ENCODE measurements at places on chromosomes 5 and 9.

GRCh38 chr5:146390469-146390868 is 51.8 kb downstream of the POU4F3 start:
- no peak for DNase-seq

DNA sequence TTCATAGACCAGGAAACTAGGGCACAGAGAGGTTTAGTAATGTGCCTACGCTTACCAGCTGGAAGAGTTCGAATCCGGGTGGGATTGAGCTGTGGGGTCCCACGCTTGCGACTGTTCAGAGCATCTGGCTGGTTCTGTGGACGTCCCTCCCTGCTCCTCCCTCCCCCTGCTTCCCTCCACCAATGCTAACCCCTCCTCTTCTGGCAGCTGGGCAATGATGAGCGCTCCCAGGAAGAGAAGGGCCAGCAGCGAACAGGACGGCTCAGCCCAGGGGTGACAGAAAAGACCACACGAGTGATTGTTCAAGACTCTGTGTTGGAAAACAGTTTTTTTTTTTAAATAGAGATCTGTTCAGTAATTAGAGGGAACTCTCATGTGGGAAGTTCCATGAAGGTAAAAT is 6.9 kb downstream of the FAM163B start:
- no peak for DNase-seq

GRCh38 chr5:75617736-75618352 is 6.6 kb downstream of the ANKDD1B start:
- no peak for DNase-seq

GRCh38 chr5:84603568-84604185 is 219.0 kb upstream of the EDIL3 start:
- no peak for DNase-seq

- no peak for DNase-seq
Observed at GRCh38 chr5:174612686-174613085, 111.7 kb upstream of the MSX2 start.

GRCh38 chr5:176897263-176897662 is 1.9 kb downstream of the HK3 start:
- DNase-seq: no peak

DNA sequence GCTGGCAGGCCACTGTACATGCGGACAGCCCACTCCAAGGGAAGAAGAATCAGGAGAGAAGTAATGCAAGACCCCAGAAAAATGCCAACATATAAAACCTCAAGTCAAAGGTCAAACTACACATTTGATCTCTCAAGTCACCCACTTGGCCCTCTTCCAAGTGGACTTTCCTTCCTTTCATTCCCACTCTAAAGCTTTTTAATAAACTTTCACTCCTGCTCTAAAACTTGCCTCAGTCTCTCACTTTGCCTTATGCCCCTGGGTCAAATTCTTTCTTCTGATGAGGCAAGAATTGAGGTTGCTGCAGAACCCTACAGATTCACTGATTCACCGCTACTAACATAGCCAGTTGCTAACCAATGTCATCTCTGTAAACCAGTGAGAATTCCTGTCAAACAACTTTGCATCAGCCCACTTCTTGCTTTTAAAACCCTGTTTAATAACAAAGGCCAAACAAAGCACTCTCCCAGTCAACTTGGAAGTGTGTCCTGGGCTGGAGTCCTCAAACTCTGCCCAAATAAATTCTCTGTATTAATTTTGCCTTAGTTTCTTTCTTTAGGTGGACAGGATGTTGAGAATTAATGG is 6.9 kb upstream of the ATP6V1G1 start:
- no peak for DNase-seq

DNA sequence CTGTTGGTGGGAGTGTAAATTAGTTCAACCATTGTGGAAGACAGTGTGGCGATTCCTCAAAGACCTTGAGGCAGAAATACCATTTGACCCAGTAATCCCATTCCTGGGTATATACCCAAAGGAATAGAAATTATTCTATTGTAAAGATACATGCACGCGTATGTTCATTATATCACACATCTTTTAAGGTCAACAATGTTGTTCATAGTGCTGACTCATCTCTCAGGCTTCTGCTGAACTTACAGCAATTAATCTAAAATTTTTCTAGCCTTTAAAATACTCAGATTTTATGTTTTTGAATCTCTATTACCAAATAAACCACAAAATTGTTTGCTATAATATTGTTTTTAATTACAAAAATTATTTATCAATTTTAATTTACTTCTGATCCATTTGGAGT is 38.8 kb upstream of the ZNF618 start:
- no peak for DNase-seq

GRCh38 chr9:130626249-130626996 is 38.0 kb upstream of the PRDM12 start:
- no peak for DNase-seq

DNA sequence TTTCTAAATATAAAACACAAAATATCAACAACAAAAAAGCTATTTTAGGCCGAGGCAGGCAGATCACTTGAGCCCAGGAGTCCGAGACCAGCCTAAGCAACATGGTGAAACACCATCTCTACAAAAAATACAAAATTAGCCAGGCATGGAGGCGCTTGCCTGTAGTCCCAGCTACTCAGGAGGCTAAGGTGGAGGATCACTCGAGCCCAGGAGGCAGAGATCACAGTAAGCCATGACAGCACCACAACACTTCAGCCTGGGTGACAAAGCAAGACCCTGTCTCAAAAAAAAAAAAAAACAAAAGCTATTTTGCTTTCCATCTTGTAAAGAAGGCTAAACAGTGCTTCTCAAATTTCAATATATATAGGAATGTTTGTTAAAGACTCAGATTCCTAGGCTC is 11.3 kb downstream of the C5orf15 start:
- DNase-seq: no peak

- no peak for DNase-seq
Observed at GRCh38 chr5:122151640-122152039, 22.3 kb downstream of the ZNF474 start.

GRCh38 chr9:91362051-91362611 is 413 bp upstream of the AUH start:
- no peak for DNase-seq

DNA sequence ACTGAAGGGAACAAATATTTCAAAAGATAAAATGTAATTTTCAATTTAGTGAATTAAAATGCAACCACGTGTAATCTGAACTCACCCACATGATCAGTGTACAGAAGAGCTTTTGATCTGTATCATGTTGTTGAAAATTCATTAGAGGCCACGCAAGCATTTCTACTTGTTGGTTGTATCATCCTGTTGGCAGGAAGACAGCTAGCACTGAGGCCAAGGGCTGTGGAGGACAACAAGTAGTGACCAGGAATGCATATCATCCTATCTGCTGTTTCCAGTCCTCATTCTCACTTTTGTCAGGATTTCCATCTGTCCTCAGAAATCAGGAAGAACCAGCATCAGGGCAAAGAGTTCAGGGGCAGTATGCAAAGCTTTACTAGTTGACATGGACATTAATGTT is 29.9 kb upstream of the CKS2 start:
- no peak for DNase-seq

DNA sequence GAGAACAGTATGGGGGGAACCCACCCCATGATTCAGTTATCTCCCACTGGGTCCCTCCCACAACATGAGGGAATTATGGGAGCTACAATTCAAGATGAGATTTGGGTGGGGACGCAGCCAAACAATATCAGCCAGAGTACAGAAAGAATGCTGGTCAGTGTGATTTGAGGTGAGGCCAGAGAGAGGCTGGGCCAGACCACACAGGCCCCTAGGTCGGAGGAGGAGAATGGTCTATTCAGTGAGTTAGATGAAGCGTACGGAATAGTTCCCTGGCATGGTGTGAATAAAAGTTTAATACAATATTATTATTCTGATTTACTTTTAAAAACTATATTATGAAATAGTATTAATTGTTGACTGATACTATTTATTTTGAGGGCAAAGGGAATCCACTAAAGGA is 39.7 kb downstream of the PCSK5 start:
- no peak for DNase-seq

- no peak for DNase-seq
Observed at GRCh38 chr9:14301583-14302021, 12.3 kb downstream of the NFIB start.

GRCh38 chr9:70987986-70988385 is 133.4 kb downstream of the TRPM3 start:
- no peak for DNase-seq
